NCI-H524 (cell line): ENCODE measurements at places on chromosomes 2 and 18.

DNA sequence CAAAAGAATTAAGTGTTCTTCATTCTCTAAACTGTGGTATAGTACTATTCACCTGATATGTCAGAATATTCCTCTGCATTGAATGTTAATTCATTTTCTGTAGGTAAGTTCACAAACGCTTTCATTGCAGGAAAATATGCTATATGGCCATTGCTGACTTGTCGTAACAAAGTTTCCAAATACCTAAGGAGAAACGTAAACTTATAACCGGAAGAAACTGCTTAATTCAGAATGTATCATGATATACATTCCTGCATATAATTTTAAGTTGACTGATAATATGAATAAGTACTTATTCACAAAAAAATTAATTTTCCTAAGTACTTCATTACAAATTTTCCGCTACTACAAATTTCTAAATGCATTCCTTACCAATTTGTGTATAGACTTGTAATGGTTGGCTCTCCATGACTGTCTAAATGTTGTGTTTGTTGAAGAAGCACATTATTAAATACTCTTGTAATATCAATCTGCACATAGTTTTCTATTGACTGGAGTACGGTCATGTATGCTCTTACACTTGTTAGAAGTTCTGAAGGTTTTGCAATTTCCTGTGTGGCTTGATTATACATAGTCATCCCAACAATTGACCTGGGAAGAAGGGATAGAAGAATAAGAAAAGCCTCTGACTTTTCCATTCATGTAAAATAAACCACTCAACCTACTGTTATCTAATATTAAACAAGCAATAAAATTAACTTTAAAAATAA, 85.4 kb downstream of the NCKAP1 start:
- DNase-seq, result no peak

GRCh38 chr2:241257419-241258032, 57.9 kb downstream of the HDLBP start:
- no peak for DNase-seq

DNA sequence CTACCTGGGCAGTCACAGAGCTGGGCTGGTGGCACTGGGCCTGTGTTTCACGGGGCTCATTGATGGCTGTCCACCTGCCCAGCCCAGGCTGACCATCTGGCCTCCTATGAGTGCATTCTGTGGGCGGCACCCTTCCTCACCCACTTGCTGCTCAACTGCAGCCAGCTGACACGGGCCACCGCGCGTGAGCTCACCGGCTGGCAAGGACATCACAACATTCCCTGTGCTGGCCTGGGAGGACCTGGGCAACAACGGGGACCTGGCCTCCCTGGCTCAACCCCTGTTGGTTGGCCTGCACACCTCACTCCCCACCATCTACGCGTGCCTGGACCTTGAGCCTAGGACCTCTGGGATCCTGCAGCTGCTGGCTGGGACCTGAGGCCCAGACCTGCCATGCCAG, 98.2 kb upstream of the DTNA start:
- DNase-seq, result no peak

GRCh38 chr2:226798422-226799210, 1.0 kb downstream of the IRS1 start:
- DNase-seq, result peak; percentile 92

GRCh38 chr2:120229341-120229740, 6.1 kb upstream of the TMEM185B start:
- DNase-seq, result no peak

- no peak for DNase-seq
Measured at GRCh38 chr2:137023205-137023604, 257.9 kb downstream of the THSD7B start.

GRCh38 chr2:62415019-62415431, 91.0 kb downstream of the TMEM17 start:
- DNase-seq, result no peak

DNA sequence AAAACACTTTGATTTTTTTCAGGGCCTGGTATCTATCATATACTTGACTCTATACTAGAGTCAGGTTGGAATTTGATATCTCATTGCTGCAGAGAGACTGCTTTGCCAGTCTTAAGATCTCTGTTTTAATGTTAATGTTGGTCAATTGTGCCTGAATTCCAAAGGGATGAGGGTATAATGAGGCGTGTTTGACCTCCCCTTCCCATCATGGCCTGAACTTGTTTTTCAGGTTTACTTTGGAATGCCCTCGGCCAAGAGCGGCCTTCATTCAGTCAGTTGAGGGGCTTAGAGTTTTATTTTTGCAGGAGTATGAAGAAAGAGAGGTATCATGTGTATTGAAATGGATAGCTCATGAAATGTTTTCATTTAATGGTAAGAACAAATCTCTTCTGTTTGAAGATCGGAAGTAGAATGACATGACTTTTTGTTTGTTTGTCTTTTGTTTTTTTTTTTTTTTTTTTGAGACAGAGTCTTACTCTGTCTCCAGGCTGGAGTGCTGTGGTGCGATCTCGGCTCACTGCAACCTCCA, 119.0 kb downstream of the KIAA1328 start:
- no peak for DNase-seq

DNA sequence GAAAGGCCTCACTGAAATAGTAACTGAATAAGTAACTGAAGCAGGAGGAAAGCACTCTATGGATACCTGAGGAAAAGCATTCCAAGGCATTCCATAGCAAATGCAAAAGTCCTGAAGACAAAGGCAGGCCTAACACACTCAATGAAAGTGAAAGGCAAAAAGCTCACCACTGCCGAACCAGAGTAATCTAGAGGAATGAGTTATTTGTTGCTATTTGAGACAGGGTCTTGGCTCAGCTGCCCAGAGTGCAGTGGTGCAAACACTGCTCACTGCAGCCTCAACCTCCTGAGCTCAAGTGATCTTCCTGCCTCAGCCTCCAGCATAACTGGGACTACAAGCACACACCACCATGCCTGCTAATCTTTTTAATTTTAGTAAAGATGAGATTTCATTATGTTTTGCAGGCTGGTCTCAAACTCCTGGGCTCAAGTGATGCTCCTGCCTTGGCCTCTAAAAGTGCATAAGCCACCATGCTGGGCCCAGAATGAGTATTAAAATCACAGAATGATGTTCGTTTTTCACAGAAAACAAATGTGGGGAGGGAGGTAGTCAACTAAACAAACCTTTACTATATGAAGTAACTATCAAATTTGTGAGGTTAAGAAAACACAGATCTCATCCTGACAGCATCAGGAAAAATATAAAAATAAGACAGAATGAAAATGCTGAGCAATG, 17.9 kb downstream of the PIAS2 start:
- DNase-seq, result no peak

GRCh38 chr2:237351046-237351445, 62.9 kb downstream of the COL6A3 start:
- no peak for DNase-seq

DNA sequence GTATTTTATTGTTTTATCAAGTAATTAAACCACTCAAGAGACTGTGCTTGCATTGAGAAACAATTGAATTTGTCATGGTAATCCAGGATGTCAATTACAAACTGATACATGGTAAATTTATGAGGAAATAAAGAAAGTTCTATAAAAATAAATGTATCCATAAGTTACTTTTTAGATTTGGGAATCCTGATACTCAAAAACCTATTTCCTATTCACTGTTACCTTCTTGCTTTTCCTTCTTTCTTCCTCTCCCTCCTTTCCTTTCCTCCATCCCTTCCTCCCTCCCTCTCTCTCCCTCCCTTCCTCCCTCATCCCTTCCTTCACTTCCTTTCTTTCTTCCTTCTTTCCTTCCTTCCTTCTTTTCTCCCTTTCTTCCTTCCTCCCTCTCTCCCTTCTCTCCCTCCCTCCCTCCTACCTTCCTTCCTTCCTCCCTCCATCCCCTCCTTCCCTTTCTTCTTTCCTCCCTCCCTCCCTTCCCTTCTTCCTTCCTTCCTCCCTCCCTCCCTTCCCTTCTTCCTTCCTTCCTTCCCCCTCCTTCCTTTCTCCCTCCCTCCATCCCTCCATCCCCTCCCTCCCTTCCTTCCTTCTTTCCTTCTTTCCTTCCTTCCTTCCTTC, 1299.1 kb upstream of the ZEB2 start:
- DNase-seq, result no peak

DNA sequence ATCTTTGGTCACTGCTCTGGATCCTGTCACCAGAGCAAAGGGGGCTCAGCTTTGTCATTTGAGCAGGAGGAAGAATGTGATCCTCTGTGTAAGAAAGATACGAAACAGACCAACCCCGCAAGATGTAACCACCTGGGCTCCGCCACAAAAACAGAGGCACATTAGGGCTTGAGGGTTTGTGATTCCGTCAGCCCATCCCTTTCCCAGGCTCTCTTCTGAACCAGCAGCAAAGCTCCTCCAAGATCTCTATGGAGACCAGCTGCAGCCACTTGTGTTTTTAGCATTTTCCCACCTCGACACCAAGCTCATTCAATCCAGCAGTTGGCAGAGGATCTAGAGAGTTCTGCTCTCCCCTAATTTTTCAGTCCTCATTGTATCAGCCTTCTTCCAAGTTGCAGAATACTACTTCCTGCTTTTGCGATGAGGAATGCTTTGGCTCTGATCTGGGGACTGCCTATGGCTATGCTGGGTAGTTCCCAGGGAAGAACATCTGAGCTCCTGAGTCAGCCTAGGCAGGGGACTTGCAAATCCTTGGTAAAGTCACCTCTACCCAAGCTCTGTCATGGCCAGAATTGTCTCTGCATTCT, 139.6 kb upstream of the RAB12 start:
- no peak for DNase-seq

DNA sequence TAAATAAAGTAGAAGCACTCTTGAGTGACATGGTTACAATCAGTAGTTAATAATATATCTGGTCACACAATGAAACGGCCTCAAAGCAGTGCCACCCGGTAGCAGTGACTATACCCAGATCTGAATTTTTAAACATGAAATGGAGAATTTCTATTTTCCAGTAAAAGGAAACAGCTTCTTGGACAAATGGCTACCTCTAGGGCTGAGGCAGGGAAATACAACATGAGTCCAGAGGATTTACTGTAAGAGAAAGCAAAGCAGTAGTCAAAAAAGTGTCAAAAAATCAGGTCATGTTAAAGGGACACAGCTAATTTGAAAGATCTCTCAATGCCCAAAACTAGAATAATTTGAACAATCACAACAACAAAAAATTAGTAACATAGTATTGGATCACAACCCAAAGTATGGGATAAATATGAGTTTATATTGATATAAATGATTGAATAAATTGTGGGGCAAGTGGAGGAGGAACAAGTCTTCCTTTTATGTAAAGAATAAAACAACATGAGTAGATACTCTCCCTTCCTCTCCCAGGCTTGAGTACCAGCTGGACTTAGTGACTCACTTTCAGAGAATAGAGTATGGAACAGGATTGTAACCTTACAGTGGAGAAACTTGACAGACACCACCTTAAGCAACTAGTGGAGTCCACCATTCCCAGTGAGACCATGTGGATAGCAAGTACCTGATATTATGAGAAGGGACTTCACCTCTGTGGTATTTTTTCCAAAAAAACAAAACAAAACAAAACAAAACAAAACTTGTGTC, 180.8 kb downstream of the MBD2 start:
- DNase-seq, result no peak

DNA sequence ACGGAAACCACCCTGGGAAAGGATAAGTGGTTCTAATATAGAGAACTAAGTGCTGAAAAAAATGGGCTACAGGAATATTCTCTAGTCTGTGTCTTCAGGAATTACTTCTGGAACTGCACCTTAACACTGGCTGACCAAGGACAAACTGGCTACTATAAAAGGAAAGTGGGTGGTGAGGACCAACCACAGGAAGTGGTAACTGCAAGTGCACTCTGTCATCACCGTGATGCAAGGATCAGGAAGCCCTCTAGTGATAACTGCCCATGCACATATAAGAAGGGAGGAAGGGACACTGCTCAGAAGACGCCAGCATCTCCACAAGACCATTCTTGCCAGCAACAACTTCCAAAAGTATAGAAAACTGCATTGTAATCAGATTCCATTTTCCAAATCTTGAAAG, 424.4 kb upstream of the RGPD4 start:
- no peak for DNase-seq

DNA sequence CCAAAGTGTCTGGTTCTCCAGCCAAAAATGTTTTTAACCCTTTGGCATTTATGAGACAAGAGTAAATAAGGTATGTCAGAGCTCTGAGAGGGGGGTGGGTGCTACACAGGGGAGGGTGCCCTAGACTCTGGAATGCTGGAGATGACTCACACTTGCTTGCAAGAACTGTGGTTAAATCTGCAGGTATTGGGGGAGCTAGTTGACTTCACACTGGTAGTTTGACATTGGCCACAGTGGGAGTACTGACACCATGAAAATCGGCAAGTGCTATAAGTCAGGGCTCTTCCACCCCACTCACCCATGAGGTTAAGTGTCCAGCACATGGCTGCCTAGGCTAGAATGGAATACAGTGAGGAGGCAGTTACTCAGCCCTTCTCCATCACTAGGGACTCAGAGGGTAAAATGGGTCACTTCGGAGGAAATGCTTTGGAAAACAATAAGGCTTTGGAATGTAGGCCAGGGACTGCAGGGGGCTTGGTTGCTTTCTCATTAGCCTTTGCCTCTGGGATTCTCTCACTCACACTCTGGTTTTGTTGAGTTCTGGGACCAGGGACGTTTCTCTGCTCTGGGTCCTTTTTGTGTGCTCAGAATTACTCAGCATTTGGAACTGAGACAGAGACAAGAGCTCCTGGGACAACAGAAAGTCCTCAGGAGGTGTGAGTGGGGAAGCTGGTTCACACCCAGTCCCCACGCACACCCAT, 91.6 kb downstream of the ACKR3 start:
- DNase-seq, result no peak

- DNase-seq, result peak; percentile 39
Measured at GRCh38 chr2:127027715-127028114, 79.2 kb downstream of the BIN1 start.

DNA sequence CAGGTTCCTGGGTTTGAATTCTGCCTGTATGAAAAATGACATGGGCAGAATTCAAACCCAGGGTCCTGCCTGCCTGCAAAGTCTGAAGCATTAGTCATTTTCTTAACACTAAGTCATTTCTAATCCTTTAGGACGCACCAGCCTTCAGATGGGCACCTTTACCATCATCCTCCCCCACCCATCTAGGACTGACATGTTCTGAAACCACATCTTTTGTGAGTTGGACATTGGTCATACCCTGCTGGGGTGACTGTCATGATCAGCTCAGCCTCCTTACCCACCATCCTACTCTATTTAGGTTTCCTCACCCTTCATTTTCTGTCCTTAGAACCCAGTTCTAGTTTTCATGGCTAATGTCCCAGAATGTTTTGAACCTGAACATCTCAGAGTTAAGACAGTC, 104.9 kb downstream of the TRIB2 start:
- DNase-seq, result no peak

DNA sequence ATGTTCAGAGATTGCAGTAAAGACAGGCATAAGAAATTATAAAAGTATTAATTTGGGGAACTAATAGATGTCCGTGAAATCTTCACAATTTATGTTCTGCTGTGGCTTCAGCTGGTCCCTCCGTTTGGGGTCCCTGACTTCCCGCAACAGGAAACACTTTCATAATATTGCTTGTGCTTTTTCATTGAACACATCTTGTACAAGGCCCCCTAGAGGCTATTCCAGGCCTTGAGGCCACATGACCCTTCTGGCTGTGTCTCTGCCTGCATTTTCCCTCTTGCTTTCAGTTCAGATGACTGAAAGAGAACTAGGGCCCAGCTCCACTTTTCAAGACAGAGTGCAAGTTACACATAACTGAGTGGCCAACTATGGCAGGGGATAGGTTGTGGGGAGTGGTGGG, 164.1 kb downstream of the TMEM247 start:
- DNase-seq, result no peak
